ENCODE measurements at places on chromosomes 12 and 14. TPM values are rescaled to one million over a fixed set of nuclear protein-coding genes. Genes with fewer than 3 reads are reported as not detected.
A peak's percentile ranks its signal among the peaks of the same experiment; 100 is the strongest.

DNA sequence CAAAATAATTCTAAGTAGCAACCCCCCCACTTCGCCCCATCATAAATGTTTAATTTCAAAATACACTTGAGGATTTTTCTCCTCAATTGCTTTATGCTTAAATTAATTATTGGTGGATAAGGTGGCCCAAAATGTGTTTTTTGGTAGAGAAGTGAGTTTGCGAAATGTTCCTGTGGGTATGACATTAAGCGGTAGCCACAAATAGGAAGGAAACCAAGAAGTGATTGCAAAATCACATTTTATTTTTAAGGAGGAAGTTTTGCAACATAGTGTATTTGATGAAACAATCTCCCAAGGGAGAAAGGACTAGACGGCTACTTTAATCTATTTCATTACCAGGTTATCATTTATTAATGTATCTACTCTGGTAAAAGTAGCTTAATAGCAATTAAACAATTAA lies 25.5 kb downstream of the SLC25A3 start:
- H3K36me3 ChIP-seq: peaks cover 4% of the 10 kb centered on the region
- no peaks in the 10 kb centered on the region for H3K4me1 ChIP-seq
- no peaks in the 10 kb centered on the region for H3K27me3 ChIP-seq
- H3K4me3 ChIP-seq: no peak overlapping the region

- H3K27me3 ChIP-seq: no peaks in the 10 kb centered on the region
- no peak for DNase-seq
- no peaks in the 10 kb centered on the region for H3K36me3 ChIP-seq
- no peak overlapping the region for H3K4me3 ChIP-seq
- H3K27ac ChIP-seq: no peak overlapping the region
Observed at GRCh38 chr12:18908191-18908590, 170.3 kb downstream of the CAPZA3 start.

DNA sequence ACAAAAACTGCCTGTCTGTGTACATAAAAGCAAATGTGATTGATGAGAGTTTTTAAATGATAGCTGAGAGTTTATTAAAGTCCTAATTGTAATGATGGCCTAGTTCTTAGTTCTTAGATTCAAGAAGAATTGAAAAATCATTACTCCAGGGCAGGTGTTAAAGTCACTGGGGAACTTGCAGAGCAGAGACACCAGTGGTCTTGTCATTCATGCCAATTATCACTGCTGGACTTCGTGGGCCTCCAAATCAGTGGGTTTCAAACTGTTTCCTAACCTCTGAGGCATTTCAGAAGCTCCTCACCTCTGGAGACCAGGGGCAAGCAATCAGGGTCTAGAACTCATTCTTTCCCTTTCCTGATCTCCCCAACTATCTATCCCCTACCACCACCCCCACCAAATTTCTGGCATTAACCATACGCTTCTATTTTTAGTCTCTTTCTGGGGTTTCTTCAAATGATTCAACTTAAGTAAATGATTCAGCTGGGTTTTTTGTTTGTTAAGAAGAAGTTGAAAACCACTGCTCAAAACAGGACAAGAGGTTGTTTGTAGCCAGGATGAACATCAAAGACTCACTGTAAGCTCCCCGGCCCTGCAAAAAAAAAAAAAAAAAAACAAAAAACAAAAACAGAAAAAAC lies 80.1 kb downstream of the CEP83 start:
- peak; percentile 40 for DNase-seq
- H3K27me3 ChIP-seq: no peaks in the 10 kb centered on the region
- peak overlapping the region; percentile 11 for H3K27ac ChIP-seq
- H3K4me3 ChIP-seq: no peak overlapping the region
- H3K36me3 ChIP-seq: peaks cover 64% of the 10 kb centered on the region
- peaks cover 26% of the 10 kb centered on the region for H3K4me1 ChIP-seq

DNA sequence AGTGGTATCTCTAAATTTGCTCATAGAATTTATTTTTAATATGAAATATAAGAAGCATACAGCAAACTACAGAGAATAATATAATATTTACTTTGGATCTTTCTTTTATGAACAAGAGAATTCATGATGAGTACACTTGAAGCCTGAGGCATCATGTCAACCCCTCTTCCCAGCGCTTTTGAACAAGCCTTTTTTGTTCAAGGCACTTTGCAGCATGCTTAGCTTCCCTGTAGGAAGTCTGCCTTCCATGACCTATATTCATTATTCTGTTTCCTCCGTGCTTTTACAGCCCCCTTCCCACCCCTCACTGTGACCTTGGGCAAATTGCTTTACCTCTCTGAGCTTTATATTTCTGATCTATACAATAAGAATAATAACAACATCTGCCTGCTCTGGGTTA lies 41.6 kb downstream of the SCN8A start:
- H3K4me1 ChIP-seq: no peaks in the 10 kb centered on the region
- H3K4me3 ChIP-seq: no peak overlapping the region
- H3K27me3 ChIP-seq: peaks cover 30% of the 10 kb centered on the region

- no peak overlapping the region for H3K27ac ChIP-seq
- H3K36me3 ChIP-seq: peaks cover 7% of the 10 kb centered on the region
- H3K27me3 ChIP-seq: no peaks in the 10 kb centered on the region
Observed at GRCh38 chr12:52081263-52081733, 1.8 kb downstream of the SMIM41 start.

- no peaks in the 10 kb centered on the region for H3K27me3 ChIP-seq
- H3K4me3 ChIP-seq: no peak overlapping the region
- H3K27ac ChIP-seq: no peak overlapping the region
- no peaks in the 10 kb centered on the region for H3K36me3 ChIP-seq
- H3K4me1 ChIP-seq: no peaks in the 10 kb centered on the region
Observed at GRCh38 chr14:78710963-78711362, 540.8 kb downstream of the NRXN3 start.

DNA sequence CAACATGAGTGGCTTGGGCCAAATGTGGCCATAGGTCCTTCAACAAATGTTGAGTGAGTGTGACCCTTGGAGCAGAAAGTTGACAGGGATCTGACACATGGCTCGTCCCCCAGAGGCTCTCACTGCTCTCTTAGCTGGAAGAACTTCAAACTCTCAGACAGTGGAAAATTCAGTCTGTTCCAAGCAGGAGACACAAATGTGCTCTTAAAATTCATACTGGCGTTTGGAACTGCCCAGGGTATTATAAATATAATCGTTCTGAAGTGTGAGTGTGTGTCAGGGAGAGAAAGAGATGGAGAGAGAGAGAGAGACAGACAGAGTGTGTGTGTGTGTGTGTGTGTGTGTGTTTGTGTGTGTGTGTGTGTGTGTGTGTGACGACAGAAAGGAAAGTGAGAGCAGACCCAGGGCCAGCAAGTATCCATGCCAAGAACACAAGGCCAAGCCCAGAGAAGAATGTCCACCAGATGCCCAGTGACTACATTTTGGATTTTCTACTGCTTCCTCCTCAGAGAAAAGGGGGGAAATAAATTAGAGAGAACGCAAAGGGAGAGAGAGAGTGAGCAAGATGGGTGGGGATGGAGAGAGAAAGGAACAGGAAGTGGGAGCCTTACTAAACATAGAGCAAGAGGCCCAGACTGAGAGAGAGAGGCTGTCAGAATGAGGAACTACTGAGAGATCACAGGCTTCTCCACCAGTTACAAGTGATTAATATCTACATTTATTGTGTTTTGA lies 193.6 kb upstream of the NUDT4 start:
- H3K27ac ChIP-seq: peak overlapping the region; percentile 16
- peaks cover 1% of the 10 kb centered on the region for H3K36me3 ChIP-seq
- H3K4me3 ChIP-seq: no peak overlapping the region
- peaks cover 9% of the 10 kb centered on the region for H3K4me1 ChIP-seq
- H3K27me3 ChIP-seq: no peaks in the 10 kb centered on the region

- peak overlapping the region; percentile 85 for H3K4me3 ChIP-seq
- H3K27me3 ChIP-seq: peaks cover 27% of the 10 kb centered on the region
Observed at GRCh38 chr14:59187802-59188460, 536 bp upstream of the DAAM1 start.

GRCh38 chr12:75955251-75955650 lies 76.3 kb downstream of the PHLDA1 start:
- no peak overlapping the region for H3K27ac ChIP-seq
- no peaks in the 10 kb centered on the region for H3K27me3 ChIP-seq
- peaks cover 34% of the 10 kb centered on the region for H3K4me1 ChIP-seq
- no peak overlapping the region for H3K4me3 ChIP-seq
- H3K36me3 ChIP-seq: peaks cover 6% of the 10 kb centered on the region

- peaks cover 21% of the 10 kb centered on the region for H3K4me1 ChIP-seq
- H3K27ac ChIP-seq: no peak overlapping the region
- no peak for DNase-seq
- H3K4me3 ChIP-seq: no peak overlapping the region
- H3K27me3 ChIP-seq: no peaks in the 10 kb centered on the region
Observed at GRCh38 chr14:35043046-35043445, 3.0 kb upstream of the FAM177A1 start.

DNA sequence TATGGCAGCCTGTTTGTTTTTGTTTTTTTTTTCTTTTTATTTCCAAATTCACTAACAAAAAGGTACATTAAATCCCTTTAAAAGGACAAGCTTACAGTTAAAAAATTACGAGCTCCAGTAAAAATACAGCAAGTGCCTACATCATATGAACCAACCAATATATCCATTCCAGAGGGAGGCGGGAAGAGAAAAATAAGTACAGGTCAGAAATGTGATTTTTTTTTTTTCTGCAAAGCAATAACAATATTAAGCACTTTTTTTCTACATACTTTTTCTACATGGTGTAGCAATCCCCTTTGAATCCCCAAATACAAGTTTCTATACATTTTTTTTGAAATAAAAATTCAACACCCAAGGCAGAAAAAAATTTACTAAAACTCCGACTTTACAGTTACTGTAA lies 100.6 kb downstream of the BCL11B start:
- no peak overlapping the region for H3K27ac ChIP-seq
- peaks cover 44% of the 10 kb centered on the region for H3K36me3 ChIP-seq
- no peak for DNase-seq
- H3K4me1 ChIP-seq: peaks cover 4% of the 10 kb centered on the region

Gene ULK1
- 24.4 TPM for total RNA-seq

Gene NCAPD2
- total RNA-seq: 200 TPM

Gene PLEKHG7
- total RNA-seq: not detected

Gene SOAT2
- 1.1 TPM for total RNA-seq

Gene MYO1H
- total RNA-seq: not detected

Gene PGF
- 0.56 TPM for total RNA-seq
